ENCODE measurements at places on chromosomes 7 and 10.

- no peak for DNase-seq
Measured at GRCh38 chr7:112540839-112541577, 60.2 kb downstream of the LSMEM1 start.

GRCh38 chr7:79909176-79909575 is 225.5 kb upstream of the GNAI1 start:
- DNase-seq, result no peak

GRCh38 chr10:114879093-114879492 is 57.5 kb downstream of the FHIP2A start:
- DNase-seq, result peak; percentile 26

DNA sequence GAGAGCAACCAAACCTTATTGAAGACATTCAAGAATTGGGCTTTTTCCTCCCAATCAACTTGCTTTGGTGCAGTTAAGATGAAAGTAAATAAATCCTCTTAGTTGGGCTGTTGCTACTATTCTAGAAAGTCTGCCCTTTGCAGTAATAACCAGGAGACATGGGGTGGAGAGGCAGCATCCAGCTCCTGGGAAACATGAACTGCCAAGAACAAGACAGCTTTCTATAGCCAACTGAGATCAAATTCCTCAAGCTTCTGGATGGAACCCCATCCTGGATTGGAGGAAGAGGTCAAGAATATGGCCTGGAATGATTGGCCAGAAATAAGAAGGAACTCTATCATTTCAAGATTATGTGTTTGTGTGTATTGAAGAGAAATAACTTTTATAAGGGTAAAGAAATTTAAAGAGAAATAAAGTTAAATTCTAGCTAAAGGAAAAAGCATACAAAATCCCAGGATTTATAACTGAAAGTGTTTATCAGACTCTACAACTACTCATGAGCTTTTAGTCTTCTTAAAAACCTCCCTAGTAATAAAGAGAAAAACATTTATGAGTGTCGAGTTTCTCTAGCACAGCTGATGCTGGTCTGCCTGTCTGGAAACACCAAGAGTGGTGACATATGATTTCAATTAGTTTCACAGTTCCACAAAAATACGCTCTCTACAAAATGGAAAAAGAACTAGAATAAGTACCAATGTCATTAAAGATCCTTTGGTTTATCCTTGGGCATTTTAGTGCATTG is 70.1 kb upstream of the COL1A2 start:
- peak; percentile 63 for DNase-seq

DNA sequence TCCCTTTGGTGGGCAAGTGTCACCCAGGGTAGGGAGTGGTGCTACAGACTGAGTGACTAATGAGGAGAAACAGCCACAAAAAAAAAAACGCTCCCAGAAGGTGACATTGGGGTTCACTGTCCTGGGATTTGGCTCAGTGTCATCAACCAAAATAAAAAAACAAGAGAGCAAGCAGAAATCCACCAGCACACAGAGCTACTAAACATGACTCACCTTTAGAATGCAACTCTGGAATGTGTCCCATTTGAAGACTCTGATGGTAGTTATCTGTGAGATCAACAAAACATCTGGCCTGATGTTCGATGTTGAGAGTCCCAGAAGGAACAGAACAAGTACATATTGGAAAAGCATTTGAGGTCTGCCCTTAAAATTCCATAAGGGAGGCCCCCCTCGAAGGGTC is 200.3 kb upstream of the LYZL2 start:
- no peak for DNase-seq

GRCh38 chr7:37732253-37732652 is 48.7 kb downstream of the GPR141 start:
- DNase-seq, result no peak

GRCh38 chr7:95229301-95229700 is 95.0 kb downstream of the PON1 start:
- DNase-seq, result no peak

DNA sequence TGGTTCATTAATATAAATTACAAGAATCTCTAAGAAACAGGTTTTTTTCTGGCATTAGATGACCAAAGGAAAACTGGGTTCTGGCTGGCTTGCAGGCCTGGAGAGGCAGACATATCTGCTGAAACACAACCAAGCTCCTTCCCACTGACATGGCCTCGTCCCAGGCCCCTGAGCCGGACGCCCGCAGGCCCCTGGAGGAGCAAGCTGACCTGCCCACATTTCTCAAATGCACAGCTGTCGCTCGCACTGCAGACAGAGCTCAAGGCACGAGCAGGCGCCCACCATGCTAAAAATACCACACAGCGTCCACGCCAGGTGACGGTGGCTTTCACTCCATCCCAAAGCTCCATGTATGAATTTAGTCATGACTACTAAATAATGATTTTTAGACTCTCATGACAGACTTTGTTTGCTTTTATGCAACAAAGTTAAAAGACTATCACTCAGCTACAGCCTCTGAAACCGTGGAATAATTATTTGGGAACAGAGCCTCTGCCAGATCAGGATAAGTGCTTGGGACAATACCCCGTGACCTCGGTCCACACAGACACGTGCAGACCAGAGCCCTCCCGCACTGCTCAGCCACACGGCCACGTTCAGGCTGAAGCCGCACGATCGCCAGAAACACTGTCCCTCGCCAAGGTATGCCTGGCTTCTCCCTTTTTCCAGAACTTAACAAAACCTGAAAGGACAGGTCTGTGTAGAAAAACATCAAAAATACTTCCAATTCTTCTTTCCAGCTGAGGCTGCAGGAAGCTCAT is 71.1 kb downstream of the DIP2C start:
- no peak for DNase-seq

GRCh38 chr10:69220041-69220451 is at the start of gene HKDC1:
Gene HKDC1 (plus strand): TSS chr10:69220332. CDS start chr10:69220436, 104 bp downstream.
- no peak for DNase-seq

DNA sequence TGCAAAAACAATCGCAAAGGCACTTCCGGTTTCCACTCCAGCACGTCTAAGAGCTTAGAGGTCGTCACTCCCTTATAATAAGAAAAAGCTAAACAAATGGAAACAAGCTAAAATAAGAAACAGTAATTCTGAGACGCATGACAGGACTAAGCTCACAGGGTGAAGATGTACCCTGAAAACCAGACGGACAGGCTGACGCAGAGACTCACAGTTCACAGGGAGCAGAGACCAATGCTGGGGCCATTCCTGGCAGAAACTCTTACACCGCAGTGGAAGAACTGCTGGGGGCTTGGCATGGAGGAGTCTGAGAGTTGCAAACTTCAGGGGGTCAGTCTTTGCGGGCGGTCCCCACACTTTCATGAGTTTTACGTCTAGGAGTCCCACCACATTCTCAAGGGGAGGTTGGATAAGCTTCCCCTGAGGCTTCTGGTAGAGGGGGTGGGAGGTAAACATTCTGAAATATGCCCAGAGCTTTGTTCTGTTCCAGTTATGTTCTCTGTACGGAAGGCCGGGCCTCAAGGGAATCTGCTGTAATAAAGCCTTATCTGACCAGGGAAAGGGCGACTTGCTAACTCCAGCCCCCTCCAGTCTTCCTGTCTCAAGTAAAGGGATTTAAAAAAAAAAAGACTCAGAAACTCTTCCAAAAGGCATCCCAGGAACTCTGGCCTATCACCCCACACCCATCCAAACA is 47.8 kb downstream of the BRI3 start:
- no peak for DNase-seq

DNA sequence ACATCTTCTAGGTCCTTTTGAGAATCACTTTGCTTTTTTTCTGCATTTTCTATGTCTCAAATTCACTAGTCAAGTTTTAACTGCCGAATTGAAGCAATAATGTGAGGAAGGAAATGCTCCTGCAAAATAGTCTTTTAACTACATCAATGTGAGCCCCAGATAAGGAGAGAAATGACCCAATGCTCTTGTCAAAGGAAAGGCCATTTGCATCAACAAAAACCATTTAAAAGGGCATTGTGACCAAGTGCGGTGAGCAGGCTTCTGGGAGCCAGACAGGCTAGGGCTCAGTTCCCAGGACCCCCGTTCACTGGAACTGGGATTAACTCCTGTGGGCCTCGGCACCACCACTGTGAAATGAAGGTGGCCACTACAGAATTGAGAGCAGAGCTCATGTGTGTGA is 127.9 kb upstream of the EEPD1 start:
- no peak for DNase-seq

DNA sequence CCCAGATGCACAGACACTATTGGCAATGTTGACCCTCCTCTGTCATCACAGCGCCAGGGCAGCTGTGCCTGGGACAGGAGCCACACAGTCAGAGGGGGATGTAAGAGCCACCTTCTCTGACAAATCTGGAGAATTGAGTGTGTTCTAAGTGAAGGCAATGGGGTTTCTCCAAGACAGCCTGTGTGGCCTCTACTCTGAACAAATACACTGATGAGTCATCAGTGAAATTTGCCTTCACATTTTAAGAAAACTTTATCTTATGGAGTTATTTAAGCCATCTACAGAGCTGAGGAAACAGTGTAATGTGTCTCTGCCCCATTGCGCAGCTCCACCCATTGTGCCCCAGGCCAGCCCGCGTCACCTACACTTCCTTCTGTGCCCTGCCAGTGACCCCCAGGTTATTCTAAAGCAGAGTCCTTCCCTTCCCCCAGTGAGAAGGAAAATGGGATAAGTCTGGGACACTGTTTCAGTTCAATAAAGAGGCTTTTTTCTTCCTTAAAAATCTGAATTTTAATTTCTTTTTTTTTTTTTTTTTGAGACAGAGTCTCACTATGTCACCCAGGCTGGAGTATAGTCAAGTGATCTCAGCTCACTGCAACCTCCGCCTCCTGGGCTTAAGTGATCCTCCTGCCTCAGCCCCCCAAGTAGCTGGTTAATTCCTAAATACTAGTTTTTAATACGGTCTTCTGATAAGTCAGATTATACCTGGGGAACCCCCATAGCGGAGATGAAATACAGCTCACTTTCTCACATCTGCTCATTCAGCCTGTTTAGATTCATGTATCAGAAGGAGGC is 21.8 kb downstream of the AKR1E2 start:
- peak; percentile 51 for DNase-seq

DNA sequence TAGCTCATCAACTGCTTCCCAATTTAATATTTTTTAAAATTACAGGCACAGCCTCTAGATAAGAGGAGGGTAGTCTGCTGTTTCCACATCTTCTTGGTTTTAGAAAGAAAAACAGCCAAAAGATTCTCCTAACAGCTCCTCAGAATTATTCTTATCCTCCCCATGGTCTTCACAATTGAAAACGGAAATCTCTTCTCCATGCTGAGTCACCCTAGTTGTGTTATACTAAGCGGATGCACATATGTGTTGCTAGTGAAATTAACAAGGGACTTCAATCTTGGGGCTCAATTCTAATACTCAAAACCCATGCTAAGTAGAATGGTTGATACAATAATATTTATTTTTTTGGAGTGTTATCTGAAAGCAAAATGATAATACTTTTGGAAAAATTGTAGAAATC is 71.9 kb upstream of the NPY start:
- DNase-seq, result no peak

DNA sequence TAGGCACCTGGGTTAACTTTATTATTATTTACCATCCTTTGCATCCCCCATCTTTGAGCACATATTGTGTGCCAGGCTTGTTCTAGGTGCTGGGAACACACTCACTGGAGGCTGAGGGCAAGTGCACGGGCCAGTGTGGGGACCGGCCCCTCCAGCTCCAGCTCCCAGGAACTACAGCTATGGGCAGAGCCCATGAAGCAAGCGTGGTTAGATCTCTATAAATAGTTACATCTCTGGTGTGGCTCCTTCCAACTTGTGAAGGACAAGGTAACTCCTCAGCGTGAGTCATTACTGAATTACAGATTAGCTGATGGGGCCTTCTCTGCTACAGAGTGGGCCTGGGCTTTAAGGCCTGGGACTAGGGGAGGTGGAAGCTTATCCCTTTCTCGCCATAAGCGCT is 583.5 kb downstream of the SDK1 start:
- no peak for DNase-seq

- DNase-seq, result no peak
Measured at GRCh38 chr7:43823941-43824340, 45.4 kb downstream of the MRPS24 start.

- no peak for DNase-seq
Measured at GRCh38 chr10:98620503-98620902, 173.8 kb upstream of the HPS1 start.

- DNase-seq, result no peak
Measured at GRCh38 chr10:75817198-75817597, 385.8 kb downstream of the LRMDA start.

DNA sequence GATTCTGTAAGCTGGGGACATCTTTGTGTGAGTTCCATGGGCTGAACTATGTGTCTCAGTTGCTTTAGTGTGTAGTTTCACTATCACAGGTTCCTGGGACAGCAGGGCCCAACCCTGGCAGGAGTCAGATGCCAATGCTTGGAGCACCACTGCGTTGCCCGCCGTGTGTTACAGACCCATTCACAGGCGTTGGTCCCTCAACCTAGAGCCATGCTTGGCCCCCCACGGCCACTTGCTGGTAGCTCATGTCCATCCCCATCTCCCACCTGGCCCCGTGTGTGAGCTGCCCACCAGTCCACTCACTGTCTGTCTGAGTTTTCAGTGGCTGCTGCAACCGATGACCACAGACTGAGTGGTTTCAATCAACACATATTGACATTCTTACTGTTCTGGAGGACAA is 546.9 kb downstream of the TCERG1L start:
- DNase-seq, result no peak

DNA sequence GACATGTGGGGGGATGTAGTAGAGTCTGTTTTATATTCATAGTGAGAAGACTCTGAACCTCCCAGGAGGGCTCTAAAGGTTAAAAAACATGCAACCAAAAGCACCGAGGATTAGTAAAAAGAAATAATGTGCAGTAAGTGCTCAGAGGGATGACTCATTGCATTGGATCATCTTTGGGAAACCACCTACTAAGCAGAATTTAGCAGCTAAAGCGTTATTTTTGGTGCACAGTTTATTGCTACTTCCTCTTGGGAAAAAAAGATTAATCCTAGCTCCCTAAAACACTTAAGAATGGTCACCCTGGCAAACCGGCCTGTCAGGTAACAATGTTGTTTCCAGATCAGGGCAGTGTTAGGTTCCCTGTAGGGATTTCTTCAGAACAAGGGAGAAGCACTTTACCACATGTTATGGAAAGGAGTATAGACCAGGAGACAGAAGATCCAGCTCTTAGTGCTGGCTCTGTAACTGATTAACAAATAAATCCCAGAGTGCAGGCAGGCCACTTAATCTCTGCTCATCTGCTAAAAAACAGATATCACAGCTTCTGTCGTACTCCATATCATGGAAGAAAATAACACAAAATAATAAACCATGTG is 44.8 kb upstream of the FAM133B start:
- DNase-seq, result peak; percentile 64

GRCh38 chr7:84654273-84654672 is 459.7 kb upstream of the SEMA3A start:
- DNase-seq, result no peak

DNA sequence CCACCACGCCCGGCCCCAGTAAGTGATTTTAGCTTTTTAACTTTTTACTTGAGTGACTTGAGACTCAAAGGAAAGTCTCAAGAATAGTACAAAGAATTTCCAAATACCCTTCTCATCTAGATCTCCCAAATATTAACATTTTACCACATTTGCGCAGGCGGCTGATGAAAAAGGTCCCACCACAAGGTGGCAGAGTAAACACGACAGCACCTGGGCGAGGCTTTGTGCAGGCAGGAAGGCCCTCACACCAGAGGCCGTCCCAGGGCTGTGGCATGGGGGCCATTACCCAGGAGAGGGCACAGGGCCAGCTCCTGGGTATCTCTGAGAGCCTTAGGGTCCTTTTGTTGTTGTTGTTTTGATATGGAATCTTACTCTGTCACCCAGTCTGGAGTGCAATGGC is 50.0 kb upstream of the WIPI2 start:
- no peak for DNase-seq
